ENCODE measurements at places on chromosomes 3 and 15.
A peak's percentile ranks its signal among the peaks of the same experiment; 100 is the strongest.

DNA sequence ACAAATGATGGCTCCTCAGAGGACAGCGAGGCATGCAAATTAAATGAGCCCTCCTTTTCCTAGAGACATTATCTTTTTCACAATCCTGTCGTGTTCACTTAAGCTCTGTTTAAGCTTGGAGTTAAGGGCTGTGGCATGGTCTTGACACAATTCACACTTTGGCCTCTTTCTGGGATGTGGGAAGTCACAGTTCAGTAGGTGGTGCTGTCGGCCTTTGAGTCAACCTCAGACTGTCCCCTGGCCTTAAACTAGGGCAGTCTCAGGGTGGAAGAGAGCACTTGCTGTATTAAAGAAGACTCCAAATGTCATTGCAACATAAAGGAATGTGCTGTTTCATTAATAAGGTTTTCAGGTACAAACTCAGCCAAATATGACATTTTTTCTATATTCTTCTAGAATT lies 351.0 kb downstream of the MCTP2 start:
- DNase-seq = no peak

DNA sequence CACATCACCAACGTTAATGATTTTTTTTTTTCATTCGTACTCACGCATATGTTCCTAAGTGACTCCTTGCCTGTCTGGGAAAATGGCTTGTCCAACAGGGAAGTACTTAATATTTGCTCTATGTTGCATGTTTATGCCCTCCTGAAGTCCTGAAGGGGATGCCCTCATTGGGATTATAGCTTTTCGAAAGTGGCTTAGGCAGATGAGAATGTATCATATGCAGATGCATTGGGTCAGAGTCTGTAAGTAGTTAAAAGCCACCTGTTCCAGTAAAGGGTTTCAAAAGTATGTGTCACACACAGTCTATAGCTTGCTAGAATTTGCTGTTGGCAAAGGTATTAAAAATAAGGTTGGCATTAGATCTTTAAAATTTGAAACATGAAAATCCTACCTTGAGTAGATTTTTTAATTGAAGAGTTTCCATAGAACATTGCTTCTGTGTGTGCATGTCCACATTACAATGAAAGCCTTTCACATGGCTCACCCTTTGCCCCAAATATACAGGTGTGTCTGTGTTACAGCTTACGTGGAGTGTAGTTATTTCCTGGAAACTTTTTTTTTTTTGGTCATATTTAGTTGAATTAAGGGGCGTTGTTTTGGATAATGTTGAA lies 2.1 kb downstream of the ABHD17C start:
- DNase-seq = no peak

GRCh38 chr3:194458131-194458530 lies 28.7 kb downstream of the ATP13A3 start:
- no peak for DNase-seq

GRCh38 chr15:90420451-90420850 lies 32.4 kb downstream of the IQGAP1 start:
- DNase-seq = no peak

DNA sequence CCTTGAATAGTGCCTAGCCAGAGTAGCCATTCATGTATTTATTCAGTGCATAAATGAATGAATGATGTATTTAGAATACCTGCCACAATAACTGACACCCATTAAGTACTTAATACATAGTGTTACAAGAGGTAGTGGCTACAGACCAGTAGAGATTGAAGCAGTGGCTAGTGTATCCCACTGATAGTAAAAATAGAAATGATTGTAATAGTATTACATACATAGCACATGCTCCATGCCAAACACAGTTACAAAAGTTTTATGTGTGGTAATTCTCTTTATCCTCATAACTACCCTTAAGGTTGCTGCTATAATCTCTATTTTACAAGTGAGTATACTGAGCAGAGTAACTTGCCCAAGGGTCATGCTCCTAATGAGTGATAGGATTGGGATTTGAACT lies 30.3 kb upstream of the SCAANT1 start:
- no peak for DNase-seq

GRCh38 chr15:69735121-69735520 lies 282.5 kb downstream of the RPLP1 start:
- DNase-seq = no peak

DNA sequence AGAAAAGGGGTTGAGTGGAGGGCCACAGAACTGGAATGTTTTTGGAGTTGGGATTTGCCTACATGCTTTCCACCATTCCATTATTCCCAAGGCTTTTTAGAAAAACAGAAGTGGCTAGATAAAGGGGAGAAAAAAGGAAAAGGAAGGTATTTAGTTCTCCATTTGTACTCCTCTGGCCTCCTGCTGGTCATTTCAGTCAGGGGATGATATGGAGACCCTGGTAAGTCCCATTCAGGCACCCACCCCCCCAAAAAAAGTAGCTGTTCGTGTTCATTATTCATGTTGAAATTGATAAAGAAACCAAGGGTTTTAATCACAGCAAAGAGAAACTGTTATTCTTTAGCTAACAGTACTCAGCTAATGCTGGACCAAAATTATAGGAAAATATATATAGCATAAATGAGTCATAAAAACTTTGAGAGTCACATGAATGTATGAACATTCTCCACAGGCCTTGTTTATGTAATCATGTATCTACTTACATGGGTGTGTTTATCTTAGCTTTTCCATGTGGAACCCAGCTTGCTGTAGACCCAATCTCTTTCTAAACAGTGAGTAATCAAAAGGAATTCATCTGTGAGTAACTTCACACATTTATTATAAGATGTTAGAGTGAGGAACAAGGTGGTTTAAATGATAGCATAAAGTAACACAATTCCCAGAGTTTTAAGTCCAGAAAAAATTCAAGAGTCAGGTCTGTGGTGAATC lies 167.2 kb downstream of the KCNMB2 start:
- no peak for DNase-seq

DNA sequence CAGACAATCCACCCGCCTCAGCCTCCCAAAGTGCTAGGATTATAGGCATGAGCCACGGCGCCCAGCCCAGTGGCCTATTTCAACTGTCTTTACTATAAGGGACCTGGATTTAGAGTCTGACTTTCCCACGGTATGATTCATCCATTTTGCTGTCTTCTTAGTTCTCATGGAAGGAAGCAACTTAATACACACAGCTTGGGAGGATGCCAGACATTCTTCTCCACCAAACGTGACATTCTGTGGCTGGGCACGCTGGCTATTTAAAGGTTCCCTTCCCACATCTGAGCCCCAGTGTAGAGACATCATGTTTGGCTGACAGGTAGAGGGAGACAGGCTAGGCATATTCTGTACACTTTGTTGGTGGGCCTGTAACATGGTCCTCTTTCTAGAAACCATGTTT lies 26.2 kb downstream of the FAM43A start:
- DNase-seq = no peak

GRCh38 chr3:73352841-73353645 lies 271.7 kb downstream of the PDZRN3 start:
- no peak for DNase-seq

DNA sequence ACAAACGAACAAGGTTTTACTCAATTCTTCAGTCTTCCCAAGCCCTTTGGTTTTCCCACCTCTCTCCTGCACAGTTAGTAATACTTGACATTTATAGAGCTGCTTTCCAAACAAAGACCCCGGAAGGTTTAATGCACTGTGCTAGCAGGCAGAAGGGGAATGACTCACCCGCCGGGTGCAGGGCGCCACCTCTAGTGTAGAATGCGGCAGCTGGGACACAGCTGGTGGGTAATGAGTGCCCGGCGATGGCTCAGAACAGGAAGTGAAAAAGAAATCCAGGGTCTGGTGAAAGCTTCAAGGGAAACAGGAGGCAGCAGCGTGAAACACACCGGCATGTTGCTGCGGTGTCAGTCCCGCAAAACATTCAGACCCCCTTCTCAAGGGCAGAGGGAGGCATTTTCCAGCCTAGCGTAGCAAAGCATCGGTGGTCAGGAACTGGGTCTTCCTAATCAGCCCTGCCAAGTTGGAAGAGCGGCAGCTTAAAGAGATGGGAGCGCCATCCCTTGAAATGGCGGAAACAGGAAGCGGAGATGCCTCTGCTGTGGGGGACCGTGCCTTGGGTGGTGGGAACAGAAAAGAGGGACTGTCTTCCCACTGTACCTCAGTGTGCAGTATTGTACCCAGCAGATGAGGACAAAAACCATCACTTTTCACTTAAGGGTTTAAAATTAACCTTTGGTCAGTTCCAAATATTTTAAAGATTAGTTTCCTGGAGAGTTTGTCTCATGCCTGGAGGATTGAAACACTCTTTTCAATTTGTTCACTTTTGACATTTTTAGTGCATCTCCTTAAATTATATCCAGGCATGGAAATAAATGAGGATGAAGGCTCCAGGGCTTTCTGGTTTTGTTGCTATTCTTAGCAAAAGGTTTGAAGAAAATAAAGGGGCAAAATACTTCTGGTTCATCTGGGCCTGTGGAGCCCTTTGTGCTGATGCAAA lies 160.7 kb upstream of the MCTP2 start:
- no peak for DNase-seq

DNA sequence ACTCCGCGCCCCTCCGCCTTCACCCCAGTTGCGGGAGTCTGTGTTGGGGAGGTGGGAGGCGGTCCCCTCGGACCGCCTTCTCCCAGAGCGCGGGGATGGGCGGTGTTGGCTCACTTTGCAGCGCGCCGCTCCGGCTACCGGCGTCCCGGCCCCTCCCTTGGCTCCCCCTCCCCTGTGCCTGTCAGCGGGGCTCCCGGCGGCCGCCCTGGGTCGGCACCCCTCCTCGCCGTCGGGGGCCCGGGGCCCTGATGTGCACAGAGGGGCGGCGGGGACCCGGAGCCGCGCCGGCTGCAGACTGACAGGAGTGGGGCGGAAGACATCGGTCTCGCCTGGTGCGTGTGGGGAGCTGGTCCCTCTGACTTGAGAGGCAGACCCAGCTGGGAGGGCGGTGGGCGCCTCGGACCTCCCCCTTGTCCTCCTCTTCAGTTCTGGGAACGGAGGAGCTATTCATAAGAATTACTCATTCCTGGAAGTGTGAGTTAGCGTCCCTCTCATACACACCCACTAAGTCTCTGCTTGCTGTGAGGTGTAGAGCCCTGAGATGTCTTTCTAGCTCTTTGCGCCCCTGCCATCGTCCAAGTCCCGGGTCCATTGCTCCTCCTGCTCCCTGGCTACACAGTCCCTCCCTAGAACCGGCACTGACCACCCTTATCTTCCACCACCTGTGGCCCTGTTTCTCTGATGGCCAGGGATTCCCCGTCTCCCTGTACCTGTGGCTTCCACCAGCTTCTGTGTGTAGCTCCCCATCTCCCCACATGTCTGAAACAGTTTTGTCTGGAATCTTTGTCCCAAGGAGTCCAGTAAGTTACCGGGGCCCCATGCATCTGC lies 42.3 kb upstream of the ROPN1 start:
- DNase-seq = peak; percentile 63

GRCh38 chr3:193801097-193801496 lies 208.1 kb downstream of the OPA1 start:
- no peak for DNase-seq

DNA sequence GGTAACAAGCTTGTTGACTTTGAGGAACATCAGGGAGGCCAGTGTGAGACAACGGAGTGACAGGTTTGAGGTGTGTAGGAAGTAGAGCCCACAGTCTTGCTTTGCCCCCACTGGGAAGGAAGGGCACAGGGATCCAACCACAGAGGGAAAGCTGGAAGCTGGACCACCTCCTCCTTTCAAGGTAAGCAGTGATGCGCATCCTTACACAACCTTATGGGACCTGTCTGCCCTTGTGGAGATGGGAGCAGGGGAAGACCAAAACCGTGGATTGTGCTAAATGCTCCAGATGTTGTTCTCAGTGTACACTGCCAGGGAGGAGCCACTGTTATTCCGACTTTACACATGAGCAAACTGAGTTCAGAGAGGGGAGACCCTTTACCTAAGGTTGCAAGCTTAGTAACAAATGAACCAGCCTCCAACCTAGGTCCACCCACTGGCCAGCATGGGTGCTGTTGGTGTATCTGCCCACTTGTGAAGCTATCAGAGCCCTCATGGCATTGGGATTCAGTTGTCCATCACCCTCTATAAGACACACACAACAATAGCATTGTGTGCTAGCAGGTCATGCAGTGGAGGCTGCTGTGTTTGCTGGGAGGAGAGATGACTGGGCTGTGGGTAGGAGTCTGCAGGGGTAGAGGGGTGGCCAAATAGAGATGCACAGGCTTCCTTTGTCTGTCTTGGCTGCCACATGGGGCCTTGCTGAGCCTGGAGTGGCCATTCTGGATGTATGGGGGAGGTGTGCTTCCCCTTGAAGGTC lies 586 bp upstream of the LSMEM2 start:
- DNase-seq = no peak

DNA sequence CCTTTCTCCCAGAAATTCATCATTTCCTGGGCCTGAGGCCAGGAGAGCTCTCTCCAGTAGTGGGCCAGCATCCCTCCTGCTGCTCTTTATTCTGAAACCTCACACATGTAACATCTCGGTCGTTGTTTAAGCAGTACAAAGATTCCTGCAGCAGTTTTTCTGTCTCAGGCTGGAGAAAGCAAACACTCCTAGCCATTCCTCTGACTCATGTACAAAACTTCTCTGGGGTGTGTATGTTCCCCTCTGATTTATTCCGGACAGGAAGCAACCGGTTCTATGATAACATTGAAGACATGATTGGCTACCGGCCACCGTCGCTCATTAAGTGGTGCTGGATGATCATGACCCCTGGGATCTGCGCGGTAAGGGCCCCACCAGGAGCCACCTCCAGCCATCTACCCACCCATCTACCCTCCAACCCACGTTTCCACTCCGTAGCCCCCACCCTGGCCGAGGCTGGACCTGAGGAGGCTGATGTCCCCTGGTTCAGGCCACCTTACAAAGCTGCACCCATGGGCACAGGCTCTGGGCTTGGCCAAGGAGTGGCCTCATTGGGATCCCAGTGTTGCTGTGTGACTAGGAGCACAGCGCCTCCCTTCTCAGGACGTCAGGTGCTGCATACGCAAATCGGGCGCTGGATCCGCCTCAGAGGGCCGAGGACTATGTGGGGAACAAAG lies 58.6 kb upstream of the SLC6A1 start:
- DNase-seq = peak; percentile 33

- no peak for DNase-seq
These were observed 59.1 kb upstream of the RASGRP1 start for GRCh38 chr15:38623744-38624143.

- DNase-seq = no peak
These were observed 8.6 kb downstream of the TLE3 start for GRCh38 chr15:70088887-70089691.

- DNase-seq = no peak
These were observed 460.0 kb downstream of the CNTN6 start for GRCh38 chr3:1552831-1553230.

DNA sequence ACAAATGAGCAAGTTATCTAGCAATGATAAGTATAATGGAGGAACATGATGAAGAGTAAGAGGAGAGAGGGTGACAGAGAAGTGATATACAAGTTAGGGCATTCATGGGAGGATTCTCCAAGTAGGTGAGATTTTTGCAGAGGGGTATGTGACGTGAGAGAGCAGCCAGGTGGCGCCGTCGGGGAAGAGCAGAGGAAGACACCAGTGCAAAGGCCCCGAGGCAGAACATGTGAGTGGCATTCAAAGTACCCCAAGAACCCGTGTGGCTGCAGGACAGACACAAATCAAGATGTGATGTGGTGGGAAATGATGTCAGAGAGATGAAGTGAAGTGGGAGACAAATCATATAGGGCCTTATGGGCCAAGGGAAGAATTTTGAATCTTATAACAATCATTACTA lies 81.8 kb upstream of the GRM7 start:
- no peak for DNase-seq

Measured in dorsolateral prefrontal cortex (tissue), 122 donors.